ENCODE measurements at places on chromosomes 7 and 10.

GRCh38 chr10:125559210-125559609 is 123.8 kb downstream of the TEX36 start:
- no peak for DNase-seq

DNA sequence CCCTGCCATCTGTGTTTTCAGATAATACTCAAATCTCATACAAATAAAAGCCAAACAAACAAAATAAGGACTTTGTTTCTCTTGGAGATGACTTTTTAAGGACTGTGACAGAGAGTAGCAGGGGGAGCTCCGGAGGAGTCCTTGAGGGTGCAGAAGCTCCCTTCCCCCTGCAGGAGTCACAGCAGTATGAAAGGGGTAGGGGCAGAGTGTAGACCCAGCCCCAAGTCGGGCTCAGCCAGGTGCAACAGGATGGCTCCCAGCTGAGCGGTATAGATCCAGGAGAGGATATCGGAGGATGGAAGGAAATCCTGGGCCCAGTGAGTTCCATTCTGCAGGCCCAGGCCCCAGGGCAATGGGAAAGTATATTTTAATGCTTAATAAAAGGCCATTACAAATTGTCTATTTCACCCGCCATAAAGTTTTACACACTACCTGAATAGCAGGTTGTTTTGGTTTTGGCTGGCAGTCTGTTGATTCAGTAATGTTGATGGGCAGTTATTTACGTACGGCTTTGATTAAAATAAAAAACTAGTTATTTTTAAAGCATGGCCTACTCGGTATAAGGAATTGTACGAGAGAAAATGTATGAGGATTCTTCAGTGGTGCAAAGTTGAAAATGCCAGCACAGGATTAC is 206.0 kb downstream of the CELF2 start:
- DNase-seq: no peak

DNA sequence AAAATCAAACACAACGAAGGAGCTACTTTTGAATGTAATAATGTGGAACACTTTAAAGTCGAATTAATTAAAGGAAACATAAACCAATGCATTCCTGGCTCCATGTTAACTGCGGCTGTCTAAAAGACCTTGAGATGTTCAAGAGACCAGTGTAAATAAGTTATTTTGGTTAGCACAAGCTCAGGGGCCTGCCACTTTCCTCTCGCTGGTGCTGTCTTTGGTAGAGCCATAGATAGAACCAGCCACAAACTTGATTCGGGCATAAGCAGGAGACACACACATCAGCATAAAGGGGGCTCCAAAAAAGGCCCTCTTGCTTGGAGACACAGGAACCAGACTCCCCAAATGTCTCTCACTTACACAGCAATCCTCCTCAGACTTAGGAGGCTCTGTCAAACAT is 121.6 kb upstream of the TBX20 start:
- no peak for DNase-seq

GRCh38 chr10:64076322-64076940 is 555.2 kb downstream of the REEP3 start:
- DNase-seq: no peak

- no peak for DNase-seq
Observed at GRCh38 chr7:46603780-46604179, 682.7 kb upstream of the IGFBP3 start.

DNA sequence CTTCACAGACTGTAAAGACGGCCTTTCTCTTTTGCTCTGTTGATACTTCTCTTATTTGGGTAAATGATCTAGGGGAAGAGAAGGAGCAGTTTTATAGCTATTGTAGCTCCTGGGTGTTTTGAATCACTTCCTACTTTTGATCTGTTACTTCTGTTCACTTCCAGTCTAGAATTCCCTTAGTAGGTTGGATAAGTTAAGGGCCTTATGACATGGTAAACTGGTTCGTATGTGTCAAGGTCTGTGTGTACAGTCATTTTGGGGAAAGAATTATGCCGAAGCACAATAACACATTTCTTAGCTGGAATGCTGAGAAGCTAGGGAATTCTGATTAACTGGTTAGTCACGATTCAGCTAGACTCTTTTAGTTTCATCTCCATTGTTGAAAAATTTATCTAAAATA is 8.1 kb downstream of the DENND10 start:
- DNase-seq: no peak

DNA sequence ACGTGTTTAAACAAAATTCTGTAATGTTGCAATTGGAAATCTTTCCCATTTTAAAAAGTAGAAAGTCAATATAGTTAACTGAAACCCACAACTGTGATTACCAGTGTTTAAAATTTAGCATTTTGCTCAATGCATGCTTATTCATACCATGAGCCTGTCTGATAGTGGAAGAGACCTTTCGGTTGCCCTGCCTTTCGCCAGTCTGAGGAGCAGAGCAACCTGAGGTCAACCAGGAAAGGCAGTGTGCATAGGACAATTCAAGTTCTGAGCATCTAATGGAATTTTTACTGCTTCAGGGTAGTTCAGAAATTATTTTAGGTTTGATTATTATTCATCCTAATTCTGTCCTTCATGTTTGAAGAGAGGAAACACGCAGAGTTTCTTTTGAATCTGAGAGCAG is 100.8 kb downstream of the CUBN start:
- DNase-seq: no peak

DNA sequence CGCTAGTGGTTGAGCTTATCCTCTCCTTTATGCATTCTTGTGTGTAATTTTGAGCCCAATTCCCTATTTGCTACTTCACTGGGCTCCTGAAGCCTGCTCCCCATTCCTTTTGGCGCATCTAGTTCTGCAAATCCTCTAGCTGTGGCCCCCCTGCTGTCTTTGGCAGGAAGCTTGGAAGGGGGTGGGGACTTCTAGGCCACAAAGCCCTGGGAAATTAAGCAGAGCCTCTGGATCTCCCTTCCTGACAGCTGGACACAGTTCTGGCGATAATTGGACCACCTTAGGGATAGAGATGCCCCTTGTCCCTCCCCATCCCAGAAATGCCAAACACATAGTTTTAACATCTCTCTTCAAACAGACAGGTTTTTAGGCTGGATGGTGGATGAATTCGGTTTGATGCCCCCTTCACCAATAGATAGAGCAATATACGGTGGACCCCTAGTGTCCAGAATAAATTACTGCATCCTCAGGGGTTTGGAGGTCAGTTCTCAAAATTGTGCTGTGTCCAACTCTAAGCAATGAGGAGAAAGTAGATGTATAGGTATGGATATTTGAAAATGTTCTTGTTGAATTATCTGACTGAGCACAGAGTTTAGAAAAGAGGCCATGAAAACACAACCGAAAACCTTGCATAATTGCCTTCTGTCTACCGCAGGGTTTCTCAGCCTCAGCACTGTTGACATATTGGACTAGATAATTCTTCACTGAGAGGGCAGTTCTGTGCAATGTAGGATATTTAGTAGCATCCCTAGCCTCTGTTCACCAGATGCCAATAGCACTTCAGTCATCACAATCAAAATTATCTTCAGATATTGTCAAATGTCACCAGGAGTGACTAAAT is 75.5 kb downstream of the PAPSS2 start:
- DNase-seq: no peak

- no peak for DNase-seq
Observed at GRCh38 chr10:68543004-68543918, 15.9 kb upstream of the SLC25A16 start.

DNA sequence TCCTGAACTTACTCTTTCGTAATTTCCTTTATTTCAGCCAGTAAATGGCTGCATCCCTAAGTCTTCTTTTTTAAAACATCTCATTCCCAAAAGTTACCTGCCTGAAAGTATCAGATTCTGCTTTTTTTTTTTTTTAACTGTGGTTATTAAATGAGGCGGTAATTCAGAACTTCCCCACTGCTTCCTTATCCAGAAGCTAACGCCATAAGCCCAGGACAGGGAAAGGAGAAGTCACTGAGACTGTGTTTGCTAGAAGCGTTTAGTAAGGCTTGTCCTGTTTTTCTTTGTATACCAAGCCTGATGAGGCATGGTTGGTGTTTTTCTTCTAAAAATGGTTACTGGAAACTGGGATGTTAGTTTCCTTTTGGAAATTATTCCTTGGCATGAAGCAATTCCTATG is 197.8 kb downstream of the CELF2 start:
- no peak for DNase-seq

DNA sequence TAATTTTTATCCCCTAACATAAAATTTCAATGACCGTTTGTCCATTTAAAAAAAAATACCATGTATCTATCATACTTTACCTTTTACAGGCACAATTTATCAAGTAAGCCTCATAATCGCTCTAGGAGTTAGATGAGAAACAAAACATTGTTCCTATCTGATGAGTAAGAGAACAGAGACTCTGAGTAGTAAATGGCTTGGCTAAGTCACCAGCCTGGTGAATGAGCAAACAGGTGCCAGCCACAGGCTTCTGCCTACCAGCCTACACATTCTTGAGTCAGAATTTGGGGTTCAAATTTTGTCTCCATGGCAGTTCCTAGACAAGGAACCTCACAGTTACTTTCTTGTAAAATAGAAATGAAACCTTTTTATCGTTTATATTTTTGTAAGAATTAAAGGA is 235.4 kb downstream of the HGF start:
- DNase-seq: no peak

DNA sequence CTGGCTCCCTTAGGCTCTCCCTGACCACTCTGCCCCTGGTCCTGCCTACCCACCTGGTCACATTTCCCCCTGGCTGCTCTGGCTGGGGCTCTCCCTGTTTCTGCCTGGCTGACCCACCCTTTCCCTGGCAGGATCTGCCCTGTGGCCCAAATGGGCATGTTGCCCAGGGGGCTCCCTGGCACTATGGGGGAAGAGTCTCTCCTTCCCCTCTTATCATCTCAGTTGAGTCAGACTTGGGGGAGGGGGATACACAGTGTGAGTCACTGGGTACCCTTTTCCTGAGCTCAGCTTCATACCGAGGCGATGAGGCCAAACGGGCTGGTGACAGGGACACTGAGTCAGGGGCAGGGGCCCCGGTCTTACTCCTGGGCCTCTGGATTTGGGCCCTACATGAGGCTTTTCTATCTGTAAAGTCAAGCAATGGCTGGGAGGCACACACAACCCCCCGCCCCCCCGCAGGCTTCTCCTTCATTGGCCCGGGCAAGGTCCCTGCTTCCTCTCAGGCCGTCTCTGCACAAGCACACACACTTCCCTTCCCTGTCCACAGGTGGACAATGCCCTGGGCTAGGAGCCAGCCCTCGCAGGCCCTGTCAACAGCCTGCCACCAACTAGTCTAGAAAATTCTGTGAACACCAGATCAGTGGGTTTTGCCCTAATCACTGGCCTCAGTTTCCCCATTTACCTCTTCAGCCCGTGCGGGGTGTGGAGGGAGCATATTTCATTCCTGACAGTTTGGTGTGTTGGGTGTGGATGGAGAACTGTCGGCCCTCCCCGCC is 627 bp upstream of the FLNC start:
- DNase-seq: no peak

- DNase-seq: no peak
Observed at GRCh38 chr7:158007697-158008257, 579.8 kb downstream of the PTPRN2 start.

DNA sequence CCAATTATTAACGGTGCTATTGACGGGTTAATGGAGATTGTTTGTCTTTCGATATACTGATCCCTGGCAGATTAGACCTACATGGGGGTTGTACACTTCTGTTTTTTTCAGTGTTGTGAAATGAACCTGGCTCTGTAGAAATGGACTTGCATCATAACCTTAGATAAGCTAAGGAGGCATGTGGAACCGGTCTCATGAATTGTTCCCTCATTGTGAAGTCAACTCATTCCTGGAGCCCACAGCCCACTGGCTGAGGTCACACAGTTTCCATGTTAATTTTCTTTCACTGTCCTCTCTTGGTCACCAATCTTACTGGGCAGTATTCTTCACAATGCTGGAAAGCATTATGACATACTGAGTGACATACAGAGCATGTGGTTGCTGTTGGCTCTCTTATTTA is 202.8 kb downstream of the BMPER start:
- DNase-seq: no peak
